Suppressor macrophage treated with lipopolysaccharide for 4 hours (primary cell): ENCODE measurements at places on chromosomes 1 and 21.
A peak's percentile ranks its signal among the peaks of the same experiment; 100 is the strongest.

DNA sequence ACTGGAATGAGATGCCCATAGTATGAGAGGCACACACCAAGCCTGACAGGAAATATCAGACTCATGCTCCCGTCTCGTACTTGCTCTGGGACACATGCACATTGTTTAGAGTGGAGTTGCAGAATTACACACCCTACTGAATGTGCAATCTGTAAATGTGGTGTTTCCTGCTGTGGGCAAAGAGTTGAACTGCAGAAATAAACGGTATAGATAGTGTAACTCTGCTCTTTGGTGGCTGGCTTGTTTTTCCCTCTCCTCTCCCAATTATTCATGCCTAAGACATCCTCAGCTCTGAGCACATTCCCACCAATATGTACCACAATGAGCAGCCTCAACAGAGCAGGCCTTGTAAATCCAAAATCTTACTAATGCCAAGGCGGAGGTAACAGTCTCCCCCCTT is 90.1 kb upstream of the DIRAS3 start:
- DNase-seq, result no peak

GRCh38 chr1:221458447-221459156 is 283.3 kb downstream of the DUSP10 start:
- DNase-seq, result no peak

- DNase-seq, result peak; percentile 95
Observed at GRCh38 chr1:209692745-209693504, 11.7 kb upstream of the HSD11B1 start.

- no peak for DNase-seq
Observed at GRCh38 chr1:8065369-8065768, 39.3 kb upstream of the ERRFI1 start.

DNA sequence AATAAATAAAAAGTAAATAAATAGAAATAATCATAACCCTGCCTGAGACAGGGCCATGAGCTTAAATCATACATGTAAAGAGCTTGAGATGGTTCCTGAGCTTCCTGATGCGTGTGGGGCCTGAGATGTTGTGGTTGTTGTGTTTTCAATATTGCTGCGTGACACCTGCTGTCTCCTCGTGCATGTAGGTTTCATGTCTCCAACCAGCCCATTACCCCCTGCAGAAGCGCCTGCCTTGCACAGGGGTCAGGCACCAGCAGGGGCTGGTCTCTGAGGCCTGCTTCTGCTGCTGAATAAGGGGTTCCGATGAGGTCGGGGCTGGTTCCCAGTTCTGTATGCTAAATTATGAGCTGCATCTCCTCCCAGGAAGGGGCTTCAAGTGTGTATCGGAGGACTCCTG is 15.9 kb downstream of the UMODL1 start:
- DNase-seq, result no peak

GRCh38 chr1:232578651-232579195 is 51.2 kb downstream of the SIPA1L2 start:
- DNase-seq, result no peak

DNA sequence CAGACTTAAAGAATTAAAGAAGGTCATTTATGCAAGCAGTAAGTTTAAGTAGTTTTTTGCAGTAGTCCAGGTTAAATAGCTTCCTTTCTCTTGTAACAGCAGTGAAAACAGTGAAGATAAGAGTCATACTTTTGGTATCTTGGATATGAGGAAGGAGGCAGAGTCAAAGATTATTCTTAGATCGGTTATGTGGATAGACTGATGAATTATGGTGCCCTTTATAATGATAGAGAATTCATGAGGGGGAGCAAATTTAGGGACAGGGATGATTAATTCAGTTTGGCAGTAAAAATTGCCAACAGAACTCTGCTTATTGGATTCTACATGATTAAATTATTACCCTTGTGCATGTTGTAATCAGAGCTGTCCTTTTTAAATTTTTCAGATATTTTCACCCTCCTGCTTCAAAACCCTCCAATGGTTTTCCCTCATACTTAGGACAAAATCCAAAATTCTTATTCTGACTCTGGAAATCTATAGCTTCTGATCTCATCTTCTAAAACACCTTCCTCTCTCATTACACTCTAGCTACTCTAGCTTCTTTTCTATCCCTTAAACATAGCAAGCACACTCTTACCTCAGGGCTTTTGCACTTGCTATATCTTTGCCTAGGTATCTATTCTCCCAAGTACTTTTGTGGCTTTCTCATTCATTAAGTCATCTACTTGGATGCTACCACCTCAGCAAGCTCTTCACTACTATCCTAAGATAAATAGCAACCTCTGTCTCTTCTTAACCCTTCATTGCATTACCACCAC is 79.8 kb downstream of the PKN2 start:
- no peak for DNase-seq

- DNase-seq, result no peak
Observed at GRCh38 chr1:212471891-212472675, 39.4 kb downstream of the NENF start.

DNA sequence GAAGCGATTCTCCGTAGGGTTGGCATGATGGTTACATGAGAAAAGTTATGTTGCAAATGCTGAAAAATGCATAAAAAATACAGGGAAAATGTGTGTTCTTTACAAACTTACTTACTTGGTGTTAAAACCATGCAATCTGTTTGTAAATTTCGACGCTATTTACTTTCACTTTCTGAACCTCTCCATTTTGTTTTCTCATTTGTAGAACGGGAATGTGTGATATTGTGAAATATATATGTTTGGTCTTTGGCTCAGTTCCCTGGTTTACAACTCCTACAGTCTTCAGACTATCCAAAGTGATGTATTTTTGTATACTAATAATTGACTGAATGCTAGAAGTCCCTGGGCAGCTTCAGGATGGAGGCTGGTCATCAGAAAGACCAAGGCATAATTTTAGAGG is 982.3 kb downstream of the ADGRL2 start:
- DNase-seq, result no peak

DNA sequence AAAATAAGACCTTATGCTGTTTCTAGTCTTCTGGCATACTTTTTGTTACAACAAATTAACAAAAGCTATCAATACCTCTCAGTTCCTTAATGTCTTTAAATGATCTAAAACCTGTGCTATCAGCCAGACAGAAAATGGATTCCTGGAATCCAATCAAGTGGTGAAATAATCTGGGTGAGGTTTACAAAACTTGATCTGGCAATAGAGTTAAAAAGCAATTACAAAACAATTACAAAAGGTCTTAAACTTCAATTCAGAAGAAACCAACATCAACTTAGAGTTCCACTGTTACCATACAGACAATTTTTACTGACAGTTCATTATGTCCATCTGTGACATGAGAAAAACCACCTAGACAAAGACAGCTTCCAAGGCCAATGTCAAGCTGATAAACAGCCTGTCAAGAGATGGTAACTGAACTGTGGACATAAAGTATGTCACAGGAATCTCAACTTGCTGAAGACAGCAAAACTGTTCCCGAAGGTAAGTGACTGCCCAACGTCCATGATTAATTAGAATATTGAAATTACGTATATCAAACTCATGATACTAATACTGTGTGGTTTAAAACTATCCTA is 17.4 kb downstream of the ZZZ3 start:
- DNase-seq, result no peak

GRCh38 chr21:14451546-14451945 is 68.6 kb upstream of the HSPA13 start:
- DNase-seq, result no peak

GRCh38 chr21:17370916-17371315 is 141.9 kb upstream of the CXADR start:
- DNase-seq, result no peak

DNA sequence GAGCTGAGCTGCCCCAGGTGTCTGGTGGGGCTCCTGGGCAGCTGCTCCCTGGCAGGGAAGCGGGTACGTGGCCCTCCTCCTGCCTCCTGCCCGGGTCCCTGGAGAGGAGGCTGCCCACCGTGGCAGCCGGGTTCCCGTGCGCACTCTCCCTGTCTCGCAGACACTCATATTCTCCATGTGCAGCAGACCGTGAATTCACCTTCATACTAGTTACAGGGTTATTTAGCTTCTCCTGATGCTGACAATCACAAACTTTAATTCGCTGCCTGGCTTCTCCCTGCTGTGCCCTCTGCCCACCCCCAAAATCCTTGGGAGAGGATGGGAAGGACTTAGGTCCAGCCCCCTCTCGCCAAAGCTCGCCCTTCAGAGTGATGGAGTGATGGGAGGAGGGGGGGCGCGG is 95.3 kb downstream of the CASZ1 start:
- DNase-seq, result no peak

DNA sequence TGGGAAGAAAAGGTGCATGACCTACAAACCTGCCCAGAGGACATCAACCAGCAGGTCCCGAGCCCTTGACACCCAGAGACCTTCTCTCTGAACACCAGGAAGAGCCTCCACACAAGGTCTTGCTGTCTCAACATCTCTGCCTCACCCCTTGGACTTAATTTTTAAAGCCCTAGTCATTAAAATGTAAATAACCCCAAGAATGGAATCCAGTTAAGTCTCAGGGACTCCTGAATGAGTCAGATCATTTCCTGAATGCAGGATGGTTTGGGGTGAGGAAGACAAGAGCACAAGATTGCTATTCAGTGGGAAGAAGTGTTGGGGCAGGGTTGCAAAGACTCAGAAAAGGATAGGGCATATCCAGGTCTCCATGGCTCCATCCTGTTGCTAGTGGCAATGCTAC is 17.8 kb upstream of the GRIK3 start:
- no peak for DNase-seq

GRCh38 chr1:218066332-218066731 is 218.8 kb upstream of the RRP15 start:
- no peak for DNase-seq

DNA sequence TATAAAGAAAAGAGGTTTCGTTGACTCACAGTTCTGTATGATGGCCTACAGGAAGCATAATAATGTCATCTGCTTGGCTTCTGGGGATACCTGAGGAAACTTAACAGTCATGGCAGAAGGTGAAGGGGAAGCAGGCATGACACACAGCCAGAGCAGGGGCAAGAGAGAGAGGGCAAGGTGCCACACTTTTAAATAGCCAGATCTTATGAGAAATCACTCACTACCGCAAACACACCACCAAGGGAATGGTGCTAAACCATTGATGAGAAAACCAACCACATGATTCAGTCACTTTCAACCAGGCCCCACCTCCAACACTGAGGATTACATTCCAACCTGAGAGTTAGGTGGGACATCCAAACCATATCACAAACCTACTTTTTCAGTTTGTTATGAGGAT is 245.9 kb upstream of the SGIP1 start:
- no peak for DNase-seq

- no peak for DNase-seq
Observed at GRCh38 chr1:85180869-85181268, 19.9 kb downstream of the SYDE2 start.

- DNase-seq, result no peak
Observed at GRCh38 chr1:25802915-25803314, 2.9 kb downstream of the SELENON start.

GRCh38 chr1:211938561-211938997 is 96.8 kb downstream of the INTS7 start:
- peak; percentile 76 for DNase-seq

- DNase-seq, result no peak
Observed at GRCh38 chr1:201430776-201431175, 9.2 kb upstream of the TNNI1 start.

DNA sequence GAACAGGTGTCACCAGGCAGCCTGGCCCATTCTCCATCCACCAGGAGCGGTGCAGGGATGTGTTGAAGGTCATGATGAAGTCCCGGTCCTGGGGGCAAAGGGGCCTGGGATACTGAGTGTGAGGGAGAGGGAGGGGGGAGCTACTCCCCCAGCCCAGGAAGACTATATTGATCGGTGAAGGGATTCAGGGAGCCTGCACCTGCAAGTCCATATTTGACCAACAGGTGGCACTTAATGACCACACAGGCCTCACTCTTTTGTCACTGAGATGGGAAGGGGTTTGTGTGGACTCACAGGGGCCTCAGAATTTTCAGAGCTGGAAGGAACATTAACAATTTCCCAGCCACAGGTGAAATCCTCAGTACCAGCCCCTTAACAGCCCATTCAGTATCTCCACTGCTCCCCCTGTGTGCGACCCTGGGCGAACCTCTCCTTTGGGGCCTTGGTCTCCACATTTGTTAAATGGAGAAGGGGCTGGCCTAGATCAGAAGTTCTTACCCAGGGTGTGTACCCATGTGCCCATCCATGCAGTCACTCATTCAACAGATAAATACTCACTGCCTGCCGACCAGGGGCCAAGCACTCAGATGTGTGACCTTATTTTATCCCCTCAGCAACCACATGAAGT is 55.6 kb downstream of the NKAIN1 start:
- DNase-seq, result peak; percentile 57

GRCh38 chr1:116431870-116432500 is 58.9 kb downstream of the ATP1A1 start:
- DNase-seq, result no peak

GRCh38 chr21:29390778-29391177 is 92.1 kb downstream of the BACH1 start:
- DNase-seq, result no peak

- peak; percentile 21 for DNase-seq
Observed at GRCh38 chr1:25971066-25971810, 26.6 kb downstream of the PAFAH2 start.

- DNase-seq, result no peak
Observed at GRCh38 chr1:10513199-10513598, 38.4 kb downstream of the PEX14 start.

DNA sequence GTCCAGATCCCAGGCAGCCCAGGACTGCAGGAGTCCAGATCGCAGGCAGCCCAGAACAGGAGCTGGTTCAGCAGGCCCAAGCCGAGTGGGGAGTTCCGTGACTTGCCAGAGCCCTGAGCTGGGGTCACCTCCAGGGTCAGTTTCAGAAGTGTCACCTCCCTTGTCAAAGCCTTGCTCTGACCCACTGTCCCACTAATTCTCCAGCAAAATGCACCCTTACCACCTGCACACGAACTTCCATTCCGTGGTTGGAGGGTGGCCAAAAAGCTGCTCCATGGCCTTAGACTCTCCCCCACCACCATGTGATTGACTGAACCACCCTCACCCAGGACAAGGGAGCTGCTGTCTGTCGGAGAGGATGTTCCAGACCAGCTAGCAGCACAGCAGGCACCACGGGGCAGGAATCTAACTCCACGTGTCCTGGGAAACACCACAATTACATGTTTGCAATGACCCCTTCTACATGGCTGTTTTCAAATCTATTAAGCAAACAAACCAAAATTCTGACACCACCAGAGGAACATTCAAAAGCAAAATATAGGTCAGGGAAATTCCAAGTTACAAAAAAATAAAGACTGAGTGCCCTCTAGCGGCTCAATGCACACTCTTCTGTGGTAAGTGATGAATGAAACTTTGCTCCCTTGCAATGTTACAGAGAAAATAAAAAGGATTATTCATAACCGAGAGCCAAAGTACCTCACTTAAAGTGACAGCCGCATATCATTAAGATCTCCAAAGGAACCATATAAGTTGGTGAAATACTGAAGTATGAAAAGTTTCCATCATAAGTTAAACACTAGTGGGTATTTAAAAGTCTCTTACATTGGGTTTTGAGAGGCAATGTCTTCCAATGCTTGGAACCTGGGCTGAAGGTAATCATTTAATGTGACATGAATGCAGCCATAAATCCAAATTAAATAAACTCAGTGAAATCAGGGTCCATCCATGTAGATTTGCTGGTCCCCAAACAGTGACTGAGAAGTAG is 76.3 kb downstream of the NPHP4 start:
- DNase-seq, result peak; percentile 24
